Activated naive CD4-positive, alpha-beta T cell treated with anti-CD3 and anti-CD28 coated beads, Interleukin-2, amount 10 ng/mL, durations not matched to agents 7 days and 5 days (primary cell): ENCODE measurements at places on chromosomes 12 and 14.

DNA sequence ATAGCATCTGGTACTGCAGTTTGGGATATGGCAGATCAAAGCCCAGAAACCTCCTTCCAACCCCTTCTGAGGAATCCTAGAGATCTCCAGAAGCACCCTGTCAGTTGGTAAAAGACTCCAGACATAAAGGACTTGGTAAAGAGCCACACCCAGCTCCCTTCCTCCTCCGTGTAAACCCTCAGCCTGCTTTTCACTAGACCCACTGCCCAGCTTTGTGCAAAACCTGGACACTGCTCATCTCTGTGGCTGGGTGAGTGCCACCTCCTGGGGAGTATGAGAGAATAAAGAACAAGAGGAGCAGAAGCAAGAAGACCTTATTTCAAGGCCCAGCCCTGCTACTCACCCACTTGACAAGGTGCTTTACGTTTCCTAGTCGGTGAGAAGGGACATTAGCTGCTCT lies 33.0 kb downstream of the ANO2 start:
- DNase-seq = no peak

DNA sequence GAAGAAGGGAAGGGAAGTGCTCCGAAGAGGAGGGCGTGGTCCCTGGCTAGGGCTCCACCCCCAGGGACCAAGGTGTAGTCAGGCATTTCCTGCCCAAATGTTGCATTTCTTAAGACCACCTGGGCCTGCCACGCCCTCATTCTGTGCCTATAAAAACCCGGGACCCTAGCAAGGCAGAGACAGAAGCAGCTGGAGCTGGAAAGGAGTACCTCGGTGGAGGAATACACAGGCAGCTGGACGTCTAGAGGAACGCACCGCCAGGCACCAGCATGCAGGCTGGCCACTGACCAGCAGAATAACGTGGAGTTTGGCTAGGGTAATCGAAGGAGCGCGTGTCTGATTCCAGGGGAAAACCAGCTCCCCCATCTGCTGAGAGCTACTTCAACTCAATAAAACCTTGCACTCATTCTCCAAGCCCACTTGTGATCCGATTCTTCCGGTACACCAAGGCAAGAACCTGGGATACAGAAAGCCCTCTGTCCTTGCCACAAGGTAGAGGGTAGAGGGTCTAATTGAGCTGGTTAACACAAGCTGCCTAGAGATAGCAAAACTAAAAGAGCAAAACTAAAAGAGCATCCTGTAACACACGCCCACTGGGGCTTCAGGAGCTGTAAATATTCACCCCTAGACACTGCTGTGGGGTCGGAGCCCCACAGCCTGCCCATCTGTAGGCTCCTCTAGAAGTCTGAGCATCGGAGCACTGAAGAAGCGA lies 21.0 kb downstream of the CFL2 start:
- DNase-seq = peak; percentile 51

- no peak for DNase-seq
Measured at GRCh38 chr12:31591380-31591901, 505 bp upstream of the DENND5B start.

DNA sequence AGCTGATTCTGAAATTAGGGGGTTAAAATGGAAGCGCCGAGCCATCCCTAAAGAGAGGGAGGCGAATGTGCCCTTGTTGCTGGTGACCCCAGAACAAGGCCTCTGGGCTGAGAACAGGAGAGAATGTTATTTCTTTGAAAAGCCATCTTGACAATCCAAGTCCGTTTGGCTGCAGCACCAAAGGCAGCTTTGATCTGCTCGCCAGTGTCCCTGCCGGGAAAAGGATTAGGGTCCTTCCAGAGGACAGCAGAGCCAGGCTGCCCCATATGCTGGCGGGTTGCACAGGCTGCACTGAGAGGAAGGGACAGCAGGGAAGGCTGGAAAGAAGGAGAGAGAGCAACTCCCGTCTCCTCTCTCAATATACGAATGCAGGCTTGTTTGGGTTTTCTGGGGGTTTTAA lies 141.7 kb downstream of the TMEM132C start:
- DNase-seq = no peak

DNA sequence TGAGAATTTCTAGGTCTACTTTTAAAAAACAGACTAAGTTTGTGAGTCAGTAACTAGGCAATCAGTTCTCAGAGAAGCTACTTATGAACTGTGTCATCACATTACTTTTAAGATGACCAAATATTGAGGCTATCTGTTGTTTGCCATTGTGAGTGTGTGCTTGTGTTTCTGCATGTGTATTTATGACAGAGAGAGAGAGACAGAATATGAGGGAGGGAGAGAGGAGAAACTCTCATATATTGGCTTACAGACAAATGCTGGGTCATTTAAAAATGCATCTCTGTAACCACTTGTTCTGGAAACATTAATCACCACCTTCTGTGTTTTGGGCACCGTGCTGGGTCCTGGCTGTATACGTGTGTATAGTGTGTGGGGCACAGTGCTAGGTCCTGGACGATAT lies 161.5 kb upstream of the FRMD6 start:
- DNase-seq = no peak

- DNase-seq = no peak
Measured at GRCh38 chr14:104252256-104253215, 114.1 kb downstream of the KIF26A start.

DNA sequence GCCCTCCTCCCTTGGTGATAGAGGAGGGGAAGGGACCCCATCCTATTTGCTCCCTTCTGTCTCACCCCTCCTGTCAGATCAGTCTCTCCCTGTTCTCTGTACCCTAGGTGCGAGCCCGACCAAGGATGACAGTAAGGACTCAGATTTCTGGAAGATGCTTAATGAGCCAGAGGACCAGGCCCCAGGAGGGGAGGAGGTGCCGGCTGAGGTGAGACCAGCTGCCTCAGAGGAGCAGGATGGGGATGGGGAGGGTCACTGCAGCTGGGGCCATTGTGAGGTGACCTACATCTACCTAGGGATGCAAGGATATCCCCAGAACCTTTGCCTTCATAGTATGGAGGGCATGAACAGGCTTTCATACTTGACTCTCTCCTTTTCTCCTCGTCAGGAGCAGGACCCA lies 22.2 kb downstream of the AGAP2 start:
- no peak for DNase-seq

GRCh38 chr14:65915125-65915524 lies 502.6 kb downstream of the FUT8 start:
- no peak for DNase-seq

- no peak for DNase-seq
Measured at GRCh38 chr12:5134861-5135525, 91.3 kb downstream of the KCNA5 start.

GRCh38 chr12:52947738-52948423 lies 1.0 kb upstream of the KRT18 start:
- DNase-seq = no peak
